ENCODE measurements at places on chromosomes 1 and 21.

GRCh38 chr21:16302851-16303282, 573.1 kb downstream of the USP25 start:
- no peak for DNase-seq

DNA sequence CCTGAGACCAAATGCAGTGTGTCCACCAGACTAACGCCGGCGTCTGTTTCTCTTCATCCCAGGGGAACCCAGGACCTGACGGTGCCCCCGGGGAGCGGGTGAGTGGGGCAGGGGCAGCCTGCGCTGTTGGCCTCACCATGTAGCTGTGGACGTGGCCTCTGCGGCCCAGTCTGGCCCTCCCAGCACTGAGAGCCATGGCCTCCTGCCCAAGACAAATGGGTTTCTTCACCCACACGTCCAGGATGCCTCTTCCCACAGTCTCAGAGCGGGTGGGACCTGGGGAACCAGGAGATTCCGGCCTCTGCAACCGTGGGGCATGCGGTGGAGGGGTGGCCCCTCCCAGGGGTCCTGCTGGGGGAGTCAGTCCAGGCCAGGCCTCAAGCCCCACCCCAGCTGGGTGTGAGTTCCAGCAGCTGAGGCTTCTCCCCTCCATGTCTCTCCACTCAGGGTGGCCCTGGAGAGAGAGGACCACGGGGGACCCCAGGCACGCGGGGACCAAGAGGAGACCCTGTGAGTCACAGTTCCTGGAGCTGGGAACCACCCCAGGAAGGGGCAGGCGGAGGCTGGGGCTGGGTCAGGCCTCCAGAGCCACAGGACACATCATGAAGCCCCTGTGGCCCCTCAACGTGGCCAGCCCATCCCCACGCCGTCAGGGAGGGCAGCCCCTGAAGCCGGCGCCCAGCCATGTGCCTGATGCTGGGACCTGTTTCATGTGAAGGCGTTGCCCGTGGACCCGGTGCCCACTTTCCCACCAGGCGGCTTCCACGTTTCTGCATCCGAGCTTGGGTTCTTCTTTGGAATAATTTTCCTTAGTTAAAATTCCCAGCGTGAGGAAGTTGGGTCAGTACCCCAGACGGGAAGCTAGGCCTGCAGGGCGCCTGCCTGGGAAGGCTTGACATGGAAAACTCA, 11.0 kb downstream of the COL6A1 start:
- DNase-seq, result no peak

DNA sequence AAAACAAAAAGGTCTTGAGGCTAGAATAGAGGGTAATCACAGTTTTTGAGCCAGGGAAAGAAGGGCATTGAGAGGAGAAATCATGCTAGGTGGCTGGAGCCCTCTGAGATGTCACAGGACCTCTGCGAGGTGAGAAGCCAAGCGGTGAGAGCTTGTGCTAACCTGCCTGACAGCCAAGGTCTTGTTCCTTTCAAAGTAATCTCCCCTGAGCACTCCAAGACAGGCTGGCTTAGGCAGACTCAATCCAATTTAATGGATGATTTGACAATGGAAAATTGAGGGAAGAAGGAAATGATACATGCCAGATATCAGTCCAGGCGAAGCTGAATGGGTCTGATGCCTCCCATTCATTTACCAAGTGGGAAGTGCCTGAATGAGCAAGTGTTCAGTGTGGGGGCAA, 311.9 kb upstream of the PTBP2 start:
- DNase-seq, result no peak

GRCh38 chr1:182170891-182171461, 109.5 kb upstream of the ZNF648 start:
- DNase-seq, result no peak
